ENCODE measurements at places on chromosomes 3 and 15.

DNA sequence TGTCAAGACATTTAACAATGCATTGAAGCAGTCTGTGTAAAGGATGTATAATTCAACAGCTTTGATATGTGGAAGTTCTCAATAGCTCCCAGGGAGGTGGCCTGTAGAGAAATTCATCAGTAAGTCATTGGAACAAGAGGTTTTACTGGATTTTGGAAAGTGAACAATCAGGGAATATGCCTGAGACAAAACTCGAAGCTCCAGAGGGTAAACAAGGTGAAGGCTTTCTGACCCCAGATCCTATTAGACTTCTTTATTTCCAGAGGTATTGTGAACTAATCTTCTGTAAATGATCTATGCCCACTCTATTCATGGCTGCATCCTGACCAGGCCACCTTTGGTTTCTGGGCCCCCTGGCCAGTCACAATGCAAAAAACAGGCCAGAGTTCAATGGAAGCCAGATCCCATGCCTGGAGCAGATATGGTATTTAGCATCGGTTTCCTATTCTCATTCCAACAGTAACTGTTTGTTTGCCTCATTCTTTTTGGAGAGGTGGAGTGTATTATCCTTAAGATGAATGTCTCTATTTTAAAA is 177.3 kb downstream of the SATB1 start:
- no peak for DNase-seq

DNA sequence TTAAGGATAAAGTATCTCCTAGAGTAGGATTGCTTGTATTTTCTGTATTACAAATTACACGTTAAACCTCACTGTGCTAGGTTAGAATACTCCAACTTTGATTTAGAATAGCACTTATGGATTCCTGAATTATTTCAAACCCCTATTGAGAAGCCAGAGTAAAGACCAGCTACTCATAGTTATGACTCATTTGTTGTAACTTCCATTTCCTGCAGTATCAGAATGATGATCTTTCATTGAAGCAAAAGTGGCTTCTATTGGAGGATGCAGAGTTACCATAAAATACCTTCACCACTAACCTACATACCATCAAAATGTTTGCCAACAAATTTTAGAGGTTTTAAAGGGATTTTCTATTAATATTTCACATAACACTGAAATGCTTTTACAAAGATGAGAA is 1322.7 kb upstream of the ALCAM start:
- no peak for DNase-seq

DNA sequence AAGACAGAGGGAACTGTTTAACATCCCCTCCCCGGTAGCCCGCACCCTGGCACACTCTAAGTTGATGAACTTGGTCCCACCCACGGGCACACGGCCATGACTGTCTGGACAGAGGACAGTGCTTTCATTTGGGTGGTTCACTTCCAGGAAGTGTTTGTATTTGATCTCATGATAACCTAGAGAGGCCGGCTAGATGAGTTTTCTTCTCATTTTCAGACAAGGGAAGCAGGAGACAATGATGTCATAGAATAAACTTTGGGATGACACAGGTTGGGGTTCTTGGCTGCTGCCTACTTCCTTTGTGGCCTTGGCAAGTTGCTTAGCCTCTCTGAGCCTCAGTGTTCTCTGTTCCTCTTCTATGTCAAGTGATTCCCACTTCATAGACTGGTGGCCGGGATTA is 16.1 kb upstream of the LYSMD4 start:
- DNase-seq: no peak

DNA sequence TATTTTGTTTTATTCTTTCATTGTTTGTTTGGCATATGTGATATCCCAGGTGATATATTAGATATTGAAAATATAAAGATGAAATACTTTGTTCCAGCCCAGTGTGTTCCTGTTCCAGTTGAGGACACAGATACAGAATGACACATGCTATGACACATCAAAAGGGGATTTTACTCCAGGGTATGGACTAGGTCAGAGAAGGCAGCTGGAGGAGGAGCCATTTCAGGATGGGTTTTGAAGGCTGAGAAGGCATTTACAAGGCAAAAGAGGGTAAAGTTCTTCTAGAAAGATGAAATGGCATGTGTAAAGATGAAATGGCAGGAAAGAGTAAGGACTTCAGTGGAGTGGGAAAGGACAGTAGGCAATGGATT is 163.8 kb downstream of the ZIC1 start:
- no peak for DNase-seq

DNA sequence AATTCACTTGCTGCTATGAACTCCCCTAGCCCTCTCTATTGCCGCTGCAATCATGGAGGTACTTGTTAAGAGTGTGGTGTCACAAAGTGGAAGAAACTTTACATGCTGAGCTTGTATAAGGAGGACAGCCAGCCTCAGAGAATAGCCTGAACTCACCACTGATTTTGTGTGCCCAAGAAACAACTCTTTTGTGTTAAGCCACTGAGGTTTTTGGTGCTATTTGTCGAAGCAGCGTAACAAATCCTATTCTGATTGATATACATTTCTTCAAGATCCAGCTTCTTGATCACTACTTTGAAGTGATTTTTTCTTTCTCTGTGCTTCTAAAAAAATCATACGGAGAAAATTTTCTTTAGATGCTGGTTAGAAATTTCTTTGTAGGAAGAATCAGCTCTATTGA is 132.4 kb downstream of the MEIS2 start:
- DNase-seq: no peak

DNA sequence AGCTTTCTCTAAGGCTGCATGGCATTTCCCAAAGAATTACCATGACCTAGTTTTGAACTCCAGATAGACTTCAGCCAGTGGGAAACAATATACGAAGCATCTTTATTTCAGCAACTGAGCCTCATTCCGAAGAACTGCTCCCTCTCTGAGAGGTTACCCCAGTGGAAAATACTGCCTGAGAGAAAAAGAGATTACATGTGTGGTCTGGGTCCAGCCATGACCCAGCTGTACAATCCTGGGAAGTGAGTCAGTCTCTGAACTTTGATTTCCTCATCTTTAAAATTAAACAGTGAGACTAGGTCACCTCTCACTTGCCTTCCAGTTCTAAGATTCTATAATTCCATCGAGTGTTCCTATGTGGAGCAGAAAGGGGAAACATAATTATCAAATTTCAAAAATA is 42.4 kb downstream of the TNIK start:
- no peak for DNase-seq
